ENCODE measurements at places on chromosomes 11 and 22. TPM values are rescaled to one million over a fixed set of nuclear protein-coding genes. Genes with fewer than 3 reads are reported as not detected.

The RPS6KB2 gene
- total RNA-seq: 24.3 TPM

The DRICH1 gene
- 2.2 TPM for total RNA-seq

The MS4A3 gene
- total RNA-seq: not detected

The SCGB1D1 gene
- total RNA-seq: not detected

The SLC22A12 gene
- total RNA-seq: not detected
